Endothelial cell of coronary artery (primary cell): ENCODE measurements at places on chromosomes 1 and 21. TPM values are rescaled to one million over a fixed set of nuclear protein-coding genes. Genes with fewer than 3 reads are reported as not detected.

The OR2L13 gene
- not detected in 2 replicates for total RNA-seq

The SAMD13 gene
- total RNA-seq, result 1.7 TPM in 2 replicates

The ETNK2 gene
- 7.5 and 14.3 TPM in 2 replicates for total RNA-seq

The FAM177B gene
- not detected in 2 replicates for total RNA-seq

The IL22RA1 gene
- under 0.01 TPM in 1 of 2 replicates, not detected in the other for total RNA-seq

The ISG15 gene
- 135 and 185 TPM in 2 replicates for total RNA-seq
